Activated T-helper 17 cell treated with anti-CD3 and anti-CD28 coated beads, Interleukin-2, amount 50 U/mL, for 72 hours (primary cell): ENCODE measurements at places on chromosomes 13 and 19.

GRCh38 chr19:55173714-55174409 lies 6.2 kb downstream of the SYT5 start:
- ATAC-seq = peak; percentile 71

DNA sequence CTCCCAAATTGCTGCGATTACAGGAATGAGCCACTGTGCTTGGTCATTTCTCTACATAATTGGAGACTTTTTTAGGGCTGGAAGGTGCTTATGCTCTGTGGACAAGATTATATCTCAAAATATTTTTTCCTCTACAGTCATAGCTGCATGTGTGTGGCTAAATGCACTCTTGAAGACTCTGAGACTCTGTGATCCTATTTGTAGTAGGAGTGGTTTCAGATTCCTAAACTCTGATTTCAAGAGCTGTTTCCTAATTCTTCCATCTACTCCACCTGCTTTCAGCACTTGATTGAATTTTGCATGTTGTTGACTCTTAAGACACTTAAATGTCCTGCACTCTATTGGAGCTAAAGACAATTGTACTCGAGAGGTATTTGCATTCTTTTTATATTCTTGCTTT lies 78.0 kb downstream of the KLF5 start:
- ATAC-seq = no peak

DNA sequence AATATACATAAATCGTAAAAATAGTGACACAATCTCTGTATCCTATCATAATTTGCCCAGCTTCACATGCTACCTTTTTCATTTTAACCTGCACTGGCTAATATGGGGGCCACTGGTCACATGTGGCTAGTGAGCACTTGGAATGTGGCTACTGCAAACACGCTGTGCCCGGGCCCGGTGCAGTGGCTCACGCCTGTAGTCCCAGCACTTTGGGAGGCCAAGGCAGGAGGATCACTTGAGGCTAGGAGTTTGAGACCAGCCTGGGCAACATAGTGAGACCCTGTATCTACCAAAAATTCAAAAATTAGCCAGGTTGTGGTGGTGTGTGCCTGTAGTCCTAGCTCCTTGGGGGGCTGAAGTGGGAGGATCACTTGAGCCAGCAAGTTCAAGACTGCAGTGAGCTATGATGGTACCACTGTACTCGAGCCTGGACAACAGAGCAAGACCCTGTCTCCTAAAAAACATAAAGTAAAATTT lies 1.5 kb upstream of the N4BP2L1 start:
- ATAC-seq = no peak

- no peak for ATAC-seq
These were observed 389.3 kb upstream of the PCDH9 start for GRCh38 chr13:67619351-67619994.

DNA sequence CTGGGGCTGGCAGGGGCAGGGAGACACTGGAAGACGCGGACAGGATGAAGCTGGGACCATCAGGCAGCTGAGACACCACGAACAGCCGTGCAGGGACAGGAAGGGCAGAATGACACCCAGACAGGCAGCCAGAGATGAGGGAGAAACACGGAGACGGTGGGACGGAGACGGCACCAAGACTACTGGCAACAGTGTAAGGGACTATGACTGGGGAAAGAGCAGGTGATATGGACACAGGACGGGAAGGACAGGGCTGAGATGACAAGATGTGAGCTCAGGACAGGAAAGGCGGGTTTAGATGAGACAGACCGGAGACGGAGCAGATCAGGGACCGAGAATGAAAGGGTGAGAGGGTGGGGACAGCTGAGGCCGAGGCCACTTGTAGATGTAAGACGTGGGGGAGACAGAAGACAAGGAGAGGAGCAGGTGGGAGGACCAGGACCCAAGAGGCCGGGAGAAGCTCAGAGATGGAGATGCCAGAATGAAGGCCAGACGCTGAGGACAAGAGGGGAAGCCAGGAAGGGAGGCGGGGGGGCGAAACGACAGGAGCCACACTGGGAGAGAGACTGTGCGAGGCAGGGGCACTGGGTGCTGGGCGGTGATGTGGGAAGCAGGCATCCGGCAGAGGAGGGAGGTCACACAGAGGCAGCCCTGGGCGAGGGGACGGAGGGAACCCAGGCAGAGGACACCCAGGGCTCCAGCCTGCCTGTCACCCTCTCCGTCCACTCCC lies 17.5 kb upstream of the EHD2 start:
- ATAC-seq = no peak

DNA sequence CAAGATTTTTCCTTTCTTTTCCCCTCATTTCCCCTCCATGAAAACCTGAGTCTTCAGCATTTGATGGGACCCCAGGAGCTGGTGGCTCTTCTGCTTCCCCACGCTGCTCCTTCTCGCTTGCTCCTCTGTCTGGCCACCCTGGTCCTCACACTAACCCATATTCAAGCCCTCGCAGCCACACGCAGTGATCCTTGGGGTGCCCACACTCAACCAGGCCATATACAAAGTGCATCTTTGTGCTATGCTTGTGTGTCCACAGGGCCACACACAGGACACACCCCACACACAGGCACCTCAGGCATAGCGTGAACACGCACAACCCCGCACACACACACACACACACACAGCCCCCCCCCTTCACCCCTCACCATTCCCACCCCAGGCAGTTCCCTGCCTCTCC lies 132.1 kb downstream of the URI1 start:
- no peak for ATAC-seq

DNA sequence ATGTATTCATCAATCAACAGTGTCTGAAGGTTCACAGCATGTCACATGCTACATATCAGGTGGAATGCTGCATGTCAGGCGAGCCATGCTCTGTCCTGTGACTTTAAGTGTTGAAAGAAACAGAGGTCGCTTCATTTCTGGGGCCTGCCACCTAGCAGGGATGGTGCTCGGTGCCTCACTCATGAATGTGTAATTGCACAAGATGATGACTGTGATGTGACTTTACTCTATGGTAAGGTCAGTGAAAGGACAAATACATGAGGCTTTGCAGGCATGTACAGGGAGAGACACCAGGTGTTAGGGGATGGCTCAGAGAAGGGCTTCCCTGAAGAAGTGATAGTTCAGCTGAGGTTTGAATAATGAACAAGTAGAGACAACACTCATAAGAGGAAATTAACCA lies 66.7 kb downstream of the FRY start:
- ATAC-seq = peak; percentile 35

DNA sequence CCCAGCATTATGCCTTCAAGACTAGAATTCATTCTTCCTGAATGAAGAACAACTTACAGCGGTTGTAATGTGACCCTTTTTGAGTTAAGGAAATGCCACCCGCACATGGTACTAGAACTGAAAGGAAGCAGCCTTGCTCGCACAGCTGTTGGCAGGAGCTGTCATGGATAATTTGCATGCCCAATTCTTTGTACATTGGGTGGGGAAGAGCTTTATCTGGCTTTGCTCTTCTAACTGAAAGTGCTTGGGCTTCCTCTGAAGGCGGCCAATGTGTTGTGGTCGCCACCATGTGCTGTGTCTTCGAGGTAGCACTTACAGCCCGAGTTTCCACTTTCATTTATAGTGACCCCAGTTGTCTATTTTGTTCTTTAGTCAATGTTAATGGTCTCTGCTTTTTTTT lies 3.4 kb downstream of the CCNE1 start:
- ATAC-seq = no peak

DNA sequence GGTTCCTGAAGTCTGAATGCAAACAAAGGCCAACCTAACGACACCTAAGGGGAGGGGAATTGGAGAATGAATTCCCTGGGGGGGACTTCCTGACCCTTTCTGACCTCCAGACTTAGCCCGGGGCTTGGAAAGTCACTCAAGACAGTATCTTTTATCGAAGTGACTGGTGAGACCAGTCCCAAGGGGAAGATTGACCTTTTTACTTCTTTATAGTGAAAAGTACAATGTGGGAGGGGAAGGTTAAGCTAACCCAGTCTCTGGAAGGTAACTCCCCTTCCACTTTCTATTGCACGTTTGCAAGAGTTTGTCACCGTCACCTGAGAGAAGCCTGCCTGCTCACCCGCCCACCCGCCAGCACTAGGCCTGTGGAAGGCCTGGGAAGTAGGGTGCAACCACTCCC lies 111.9 kb downstream of the EFNB2 start:
- ATAC-seq = no peak

DNA sequence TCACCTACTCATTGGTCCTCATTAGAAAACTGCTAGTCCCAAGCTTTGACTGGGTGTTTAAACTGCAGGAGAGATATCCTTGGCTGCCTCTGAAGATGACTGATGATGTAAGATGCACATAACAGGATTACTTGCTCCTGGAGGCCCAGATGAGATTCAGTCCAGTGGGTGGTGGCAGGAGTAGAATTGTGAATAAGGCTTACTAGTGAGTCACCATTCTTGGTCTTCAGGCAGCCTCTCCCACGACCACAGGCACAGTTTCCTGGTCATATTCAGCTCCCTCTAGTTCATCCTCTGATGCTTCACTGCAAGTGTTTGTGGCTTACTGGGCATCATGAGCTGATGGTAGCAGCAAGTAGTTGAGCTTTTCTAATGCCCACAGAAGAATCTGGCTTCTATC lies 12.1 kb downstream of the SERTM1 start:
- ATAC-seq = peak; percentile 60

GRCh38 chr13:63851526-63851925 lies 2435.9 kb upstream of the PCDH20 start:
- no peak for ATAC-seq
